ENCODE measurements at places on chromosomes 1 and 21. TPM values are rescaled to one million over a fixed set of nuclear protein-coding genes. Genes with fewer than 3 reads are reported as not detected.

Gene SLC44A3
- total RNA-seq, result not detected

Gene OR14K1
- total RNA-seq, result not detected

Gene FAM167B
- total RNA-seq, result 0.52 TPM

Gene RAB3B
- total RNA-seq, result 0.05 TPM

Gene KRTAP10-4
- total RNA-seq, result not detected

Gene ICOSLG
- 10.2 TPM for total RNA-seq

Gene LHX8
- not detected for total RNA-seq

Gene CRB1
- not detected for total RNA-seq

Gene AQP10
- not detected for total RNA-seq

Gene LCE1B
- not detected for total RNA-seq

Gene RGS16
- 10.2 TPM for total RNA-seq

Gene UBE2J2
- total RNA-seq, result 80.4 TPM

Gene SELENBP1
- not detected for total RNA-seq

Gene RGSL1
- total RNA-seq, result not detected

Gene MRAP
- total RNA-seq, result not detected

Gene MNDA
- total RNA-seq, result not detected

Gene PLA2G5
- not detected for total RNA-seq

Gene NENF
- 26.5 TPM for total RNA-seq

Gene SLC1A7
- not detected for total RNA-seq

Gene DNASE2B
- not detected for total RNA-seq

Gene NR1I3
- not detected for total RNA-seq

Gene PDC
- not detected for total RNA-seq

Gene SIPA1L2
- 0.23 TPM for total RNA-seq

Gene OR2L3
- not detected for total RNA-seq

Gene CAMSAP2
- total RNA-seq, result 0.18 TPM

Gene SORT1
- 6.2 TPM for total RNA-seq

Gene PTPN7
- total RNA-seq, result 303 TPM

Gene OXCT2
- total RNA-seq, result 0.68 TPM

Gene UBL4B
- not detected for total RNA-seq

Gene RGS13
- total RNA-seq, result not detected

Gene INSRR
- 0.14 TPM for total RNA-seq

Gene ZNF670
- total RNA-seq, result 2.0 TPM

Gene ZBTB37
- total RNA-seq, result 10.1 TPM

Gene SPRR2F
- not detected for total RNA-seq

Gene APP
- 49.4 TPM for total RNA-seq

Gene UTS2
- not detected for total RNA-seq

Gene SHISAL2A
- 8.4 TPM for total RNA-seq

Gene LAMB3
- total RNA-seq, result 1.6 TPM

Gene PIGR
- total RNA-seq, result not detected

Gene FCRL4
- not detected for total RNA-seq

Gene TNFRSF1B
- total RNA-seq, result 164 TPM

Gene OPTC
- not detected for total RNA-seq

Gene GREM2
- not detected for total RNA-seq

Gene PBX1
- not detected for total RNA-seq

Gene TNFRSF4
- 47.8 TPM for total RNA-seq

Gene RIMS3
- total RNA-seq, result 2.5 TPM

Gene MTARC1
- total RNA-seq, result not detected

Gene LRRC53
- total RNA-seq, result not detected

Gene LMX1A
- not detected for total RNA-seq

Data from T-helper 2 cell treated with Interferon-gamma antibody and Interleukin-4, amounts not matched to agents 100 ng/mL and 5 ng/mL, for 36 hours (primary cell).